ENCODE measurements at places on chromosomes 7 and 10.

- no peak for DNase-seq
Measured at GRCh38 chr7:17829001-17829400, 111.3 kb downstream of the SNX13 start.

GRCh38 chr10:124259139-124259825 is 159.4 kb downstream of the OAT start:
- peak; percentile 60 for DNase-seq

DNA sequence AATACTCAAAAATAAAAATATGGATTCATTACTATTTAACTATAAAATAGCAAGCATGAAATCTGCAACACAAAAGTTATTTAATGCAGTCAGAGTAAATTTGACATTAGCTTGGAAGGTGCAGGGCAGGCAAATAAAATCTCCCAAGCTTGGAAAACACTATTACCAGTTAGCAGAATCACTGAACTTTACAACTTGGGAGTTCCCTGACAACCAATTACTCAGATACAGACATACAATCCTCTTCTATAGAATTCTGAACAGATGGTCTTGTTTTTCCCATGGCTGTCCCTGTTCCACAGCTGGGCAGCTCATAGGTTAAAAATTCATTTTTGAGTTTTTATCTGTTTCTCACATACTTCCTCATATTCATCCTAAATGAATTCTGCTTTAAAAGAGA is 1002.6 kb downstream of the SORCS3 start:
- DNase-seq, result no peak

GRCh38 chr7:66859794-66860645 is 61.0 kb upstream of the TMEM248 start:
- peak; percentile 76 for DNase-seq

GRCh38 chr10:71178880-71179279 is 33.5 kb upstream of the UNC5B start:
- DNase-seq, result no peak

DNA sequence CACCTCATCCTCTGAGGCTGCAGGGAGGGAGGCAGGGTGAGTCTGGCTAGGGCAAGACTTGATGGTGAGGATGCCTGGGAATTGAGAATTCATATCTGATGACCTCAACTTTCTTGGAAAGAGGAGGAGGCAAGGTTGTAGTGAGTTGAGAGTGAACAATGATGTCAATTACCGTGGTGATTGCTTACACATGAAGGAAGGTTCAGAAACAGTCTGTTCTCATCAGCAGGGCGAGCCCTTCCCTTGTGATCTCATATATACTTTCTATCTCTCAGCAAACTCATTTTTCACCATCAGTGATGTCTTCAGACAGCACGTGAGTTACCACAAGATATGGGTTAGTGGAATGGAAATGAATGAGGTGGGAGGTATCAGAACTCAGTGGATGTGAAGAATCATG is 20.1 kb upstream of the COL13A1 start:
- no peak for DNase-seq

DNA sequence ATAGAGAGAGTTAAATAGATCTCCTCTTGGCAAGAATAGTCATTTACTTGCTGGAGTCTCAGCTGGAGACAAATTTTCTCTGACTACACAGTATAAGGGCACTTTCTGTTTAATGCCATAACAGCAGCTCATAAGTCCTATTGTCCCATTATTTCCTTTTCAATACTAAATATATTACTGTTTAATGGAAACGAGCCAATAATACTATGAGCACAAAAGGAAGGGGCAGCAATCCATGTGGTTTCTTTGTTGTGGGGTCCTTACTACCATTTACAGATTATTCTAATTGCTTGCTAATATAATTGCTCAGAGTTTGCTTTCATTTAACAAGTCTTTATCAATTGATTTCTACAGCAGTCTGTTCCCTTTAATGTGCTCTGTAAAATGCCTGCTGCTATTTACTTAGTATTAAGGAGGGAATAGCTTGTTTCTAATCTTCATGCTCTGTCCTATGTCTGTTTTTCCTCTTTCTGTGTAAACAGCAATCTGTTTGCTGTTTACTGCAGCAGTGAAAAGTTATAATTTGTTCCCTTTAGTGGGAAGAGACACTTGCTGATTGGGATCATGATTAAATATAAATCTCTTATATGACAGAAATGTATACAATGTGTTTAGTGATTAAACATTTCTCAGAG is 296.2 kb upstream of the SMIM30 start:
- DNase-seq, result no peak

- no peak for DNase-seq
Measured at GRCh38 chr10:44628921-44629320, 244.0 kb upstream of the CXCL12 start.

- peak; percentile 70 for DNase-seq
Measured at GRCh38 chr10:123995461-123996131, 97.8 kb downstream of the CHST15 start.

DNA sequence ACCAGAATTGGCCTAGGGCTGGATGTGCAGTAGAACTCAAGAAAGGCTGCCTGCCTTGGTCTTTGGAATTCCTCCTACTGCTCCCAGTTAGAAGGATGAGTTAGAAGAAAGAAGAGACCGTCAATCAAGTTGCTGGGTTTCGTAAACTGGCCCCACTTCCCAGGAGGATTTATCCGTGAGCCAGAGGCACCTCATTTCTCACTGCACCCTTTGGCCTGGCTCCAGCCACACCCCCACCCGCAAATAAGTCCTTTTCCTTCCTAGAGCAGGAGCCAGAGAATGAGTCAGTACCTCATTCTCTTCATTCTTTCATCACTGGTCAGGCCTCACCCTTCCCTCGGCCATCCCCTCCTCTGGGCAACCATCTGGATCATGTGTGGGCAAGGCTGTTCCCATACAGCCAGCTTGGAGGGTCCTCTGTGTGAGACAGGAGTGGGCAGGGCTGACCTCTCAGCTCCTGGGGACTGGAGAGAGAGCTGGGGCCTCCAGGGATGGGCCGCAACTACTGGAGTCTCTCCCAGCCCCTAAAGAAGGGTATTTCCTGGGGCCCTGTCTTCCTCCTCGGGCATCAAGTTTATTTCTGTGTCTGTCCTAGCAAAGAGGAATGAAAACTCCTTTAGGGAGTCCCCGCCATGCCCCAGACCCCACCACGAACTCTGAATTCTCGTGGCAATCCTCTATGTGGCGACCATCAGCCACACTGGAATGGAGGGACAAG is 87.2 kb upstream of the DUSP5 start:
- DNase-seq, result no peak

GRCh38 chr7:8175929-8176369 is 86.0 kb downstream of the ICA1 start:
- no peak for DNase-seq

GRCh38 chr10:60962946-60963345 is 19.0 kb upstream of the RHOBTB1 start:
- DNase-seq, result no peak

DNA sequence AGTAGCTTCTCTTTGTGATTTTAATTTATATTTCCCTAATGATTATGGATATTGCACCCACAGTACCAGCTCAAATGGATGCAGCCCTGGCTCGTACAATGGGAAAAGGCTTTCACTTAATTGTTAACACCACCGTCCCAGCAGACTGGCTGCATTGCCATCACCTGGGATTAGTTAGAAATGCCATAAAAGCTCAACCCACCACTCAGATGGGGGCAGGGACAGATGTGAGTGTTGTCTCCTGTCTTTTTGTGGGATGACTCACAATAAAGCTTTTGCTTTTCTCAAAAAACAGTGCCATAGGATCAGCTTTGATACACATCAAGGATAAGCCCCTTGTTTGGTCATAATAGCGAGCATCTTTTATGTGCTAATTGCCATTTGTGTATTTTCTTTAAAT is 729.1 kb downstream of the TNS3 start:
- DNase-seq, result no peak

DNA sequence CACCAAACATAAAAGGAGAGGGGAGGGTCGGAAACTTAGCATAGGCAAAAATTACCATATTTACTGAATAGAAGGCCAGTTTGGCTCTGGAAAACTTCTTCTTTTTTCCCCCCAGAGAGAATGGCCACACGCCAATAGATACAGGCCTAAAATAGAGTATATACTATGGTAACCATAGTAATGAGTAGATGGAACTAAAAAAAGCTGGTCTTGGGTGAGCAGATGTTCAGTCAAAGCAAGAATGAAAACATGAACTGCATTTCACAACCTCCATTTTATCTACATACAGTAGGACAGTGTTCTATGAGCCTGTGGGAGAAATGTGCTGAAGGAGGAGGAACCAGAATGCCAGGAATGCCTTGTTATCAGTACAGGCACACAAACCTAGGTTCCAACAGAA is 141.7 kb upstream of the SEMA3A start:
- no peak for DNase-seq

- no peak for DNase-seq
Measured at GRCh38 chr10:43667761-43668386, 19.2 kb upstream of the ZNF32 start.

DNA sequence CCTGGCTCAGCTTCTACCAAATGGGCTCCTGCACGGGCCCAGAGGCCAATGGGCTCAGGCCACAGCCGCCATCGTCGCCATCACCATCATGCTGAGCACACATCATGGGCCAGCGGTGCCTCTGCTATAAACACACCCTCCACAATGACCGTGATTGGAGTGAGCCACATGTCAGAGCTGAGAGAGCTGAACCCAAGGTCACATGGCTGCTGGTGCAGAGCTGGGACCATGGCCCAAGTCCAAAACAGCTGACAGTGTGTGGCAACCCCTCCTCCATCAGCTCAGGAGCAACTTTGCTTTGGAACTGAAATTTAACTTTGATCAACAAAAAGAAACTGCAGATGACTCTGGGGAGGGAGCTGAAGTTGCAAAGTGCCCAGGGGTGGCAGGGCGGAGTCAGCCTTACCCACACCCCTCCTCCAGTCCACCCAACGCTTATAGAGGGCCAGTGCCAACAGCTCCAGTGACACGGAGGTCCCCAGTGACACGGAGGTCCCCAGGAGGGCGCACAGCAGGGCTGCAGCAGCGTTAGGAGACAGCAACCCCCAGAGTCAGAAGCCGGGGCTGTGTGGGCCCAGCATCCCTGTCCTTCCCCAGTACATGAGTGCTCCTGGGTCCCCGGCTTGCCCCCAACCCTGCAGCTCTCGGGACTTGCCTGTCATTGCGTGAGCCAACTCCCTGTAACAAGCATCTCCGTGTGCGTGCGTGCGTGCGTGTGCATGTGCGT is 249.6 kb downstream of the ELFN1 start:
- no peak for DNase-seq

DNA sequence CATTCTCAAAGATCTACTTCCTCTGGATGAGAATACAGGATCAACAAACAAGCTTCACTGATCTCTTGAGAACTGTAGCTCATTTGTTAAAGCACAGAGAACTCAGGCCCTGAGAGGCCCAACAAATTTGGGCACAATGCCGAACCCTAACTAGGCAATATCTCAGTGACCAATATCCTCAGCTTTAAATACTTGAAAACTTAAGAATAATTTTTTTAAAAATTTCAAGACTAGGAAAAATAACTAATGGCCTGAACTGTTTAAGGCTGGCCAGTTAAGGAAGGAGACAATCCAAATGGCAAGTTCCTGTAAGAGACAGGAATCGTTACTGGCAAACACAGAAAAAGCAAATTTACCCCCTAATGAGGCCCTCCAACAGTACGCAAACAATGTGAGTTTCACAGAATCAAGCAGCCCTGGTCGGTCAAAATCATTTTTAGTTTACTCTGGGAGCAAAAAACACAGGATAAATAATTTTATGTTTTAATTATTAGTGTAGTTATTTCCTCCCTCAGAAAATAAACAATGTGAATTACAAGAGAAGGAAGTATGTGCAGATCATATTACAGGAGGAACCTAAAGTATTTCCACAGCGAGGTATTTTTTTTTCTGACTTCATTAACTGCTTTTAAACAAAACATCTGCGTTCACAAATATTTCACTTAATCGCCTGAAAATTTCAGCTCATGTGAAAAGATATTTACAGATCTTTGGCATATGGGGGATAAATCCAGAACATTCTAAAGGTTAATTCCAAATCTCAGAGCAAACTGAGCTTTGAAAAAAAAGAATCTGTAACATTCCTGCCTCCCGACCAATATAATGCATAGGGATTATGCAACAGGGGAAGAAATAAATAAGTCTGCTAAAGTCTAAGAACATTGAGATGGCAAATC is 39.5 kb downstream of the NT5C2 start:
- no peak for DNase-seq

GRCh38 chr10:109504401-109504800 is 418.9 kb downstream of the XPNPEP1 start:
- no peak for DNase-seq

DNA sequence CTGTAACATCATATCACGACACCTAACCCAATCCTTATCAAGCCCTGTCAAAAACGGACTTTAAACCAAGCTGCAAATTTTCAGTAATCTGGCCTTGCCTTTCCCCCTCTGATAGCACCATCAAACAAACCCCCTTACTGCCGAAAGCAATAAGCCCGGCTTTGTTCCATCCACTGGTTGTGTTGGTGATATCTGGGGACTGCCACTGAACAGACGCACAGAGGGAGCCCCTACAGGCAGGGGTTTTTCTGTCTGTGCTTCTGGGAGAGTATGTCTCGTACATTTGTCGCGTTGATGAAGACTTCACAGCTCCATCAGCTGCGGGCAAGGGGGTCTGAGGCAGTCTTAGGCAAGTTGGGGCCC is 550 bp upstream of the PLAU start:
- no peak for DNase-seq

GRCh38 chr10:15695852-15696251 is 23.9 kb downstream of the ITGA8 start:
- DNase-seq, result peak; percentile 33

- no peak for DNase-seq
Measured at GRCh38 chr7:28448708-28449107, 36.4 kb downstream of the CREB5 start.

GRCh38 chr7:42928754-42929153 is 3.2 kb downstream of the PSMA2 start:
- no peak for DNase-seq

GRCh38 chr7:15839416-15840100 is 153.1 kb upstream of the MEOX2 start:
- no peak for DNase-seq

DNA sequence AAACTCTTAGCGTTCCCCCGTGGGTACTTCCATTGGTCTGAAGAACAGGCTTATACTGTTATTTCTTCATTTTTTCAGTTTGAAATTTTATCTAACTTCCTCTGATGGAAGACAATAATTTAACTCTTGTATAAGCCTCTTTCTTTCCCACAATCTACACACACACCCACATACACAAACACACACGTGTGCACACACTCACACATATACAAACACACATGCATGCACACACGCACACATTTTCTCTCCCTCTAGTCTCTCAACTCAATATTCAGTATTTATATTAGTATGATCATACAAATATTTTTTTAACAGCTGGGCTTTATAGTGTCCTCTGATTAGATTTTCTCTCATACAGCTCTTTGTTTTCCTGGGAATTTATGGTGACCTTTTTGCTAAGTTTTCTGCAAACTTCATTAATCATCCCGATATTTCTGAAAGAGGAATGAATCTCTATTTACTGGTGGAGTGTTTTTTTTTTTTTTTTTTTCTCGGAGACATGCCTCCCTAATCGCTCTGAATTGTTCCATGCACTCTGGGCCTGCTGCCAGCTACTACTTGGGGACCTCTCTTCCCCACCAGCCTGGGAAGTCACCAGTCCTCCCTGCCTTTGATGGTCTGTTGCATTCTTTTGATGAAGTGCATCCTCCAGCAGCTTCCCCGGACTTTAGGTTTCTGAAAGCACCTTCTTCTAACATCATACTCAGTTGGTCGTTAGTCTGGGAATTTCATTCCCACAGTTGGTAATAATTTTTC is 75.5 kb downstream of the ZNF777 start:
- no peak for DNase-seq

- no peak for DNase-seq
Measured at GRCh38 chr10:29130190-29130673, 158.6 kb upstream of the LYZL1 start.

- no peak for DNase-seq
Measured at GRCh38 chr7:20722941-20723340, 63.7 kb downstream of the SP8 start.

GRCh38 chr10:24951201-24952142 is 934 bp downstream of the PRTFDC1 start:
- DNase-seq, result peak; percentile 63

Measured in activated CD4-positive, alpha-beta T cell treated with anti-CD3 and anti-CD28 coated beads, Interleukin-2, amount 10 ng/mL, durations not matched to agents 24 days and 14 days (primary cell).